ENCODE measurements at places on chromosomes 13 and 19.

- no peak for DNase-seq
Observed at GRCh38 chr13:114283576-114283975, 2.2 kb downstream of the UPF3A start.

- DNase-seq = peak; percentile 53
Observed at GRCh38 chr19:15378534-15379082, 979 bp downstream of the AKAP8 start.

- DNase-seq = no peak
Observed at GRCh38 chr13:45479661-45480060, 14.9 kb downstream of the COG3 start.

DNA sequence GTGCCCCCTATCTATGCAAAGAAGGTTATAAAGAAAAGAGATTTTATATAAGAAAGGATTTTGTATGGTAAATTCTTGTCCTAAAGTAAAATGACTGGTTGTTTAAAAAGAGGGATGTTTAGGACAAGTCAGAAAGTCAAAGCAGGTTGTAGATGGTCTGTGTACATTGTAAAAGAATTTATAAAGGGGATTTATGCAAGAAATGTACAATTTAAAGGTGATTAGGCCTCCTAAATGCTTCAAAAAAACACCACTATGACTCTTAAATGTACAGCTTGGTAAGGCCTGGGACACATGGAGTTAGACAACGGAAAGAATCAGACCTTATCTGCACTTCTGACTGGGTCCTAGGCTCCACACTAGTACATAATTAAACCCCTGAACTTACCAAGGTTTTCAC lies 19.3 kb upstream of the C13orf42 start:
- no peak for DNase-seq

DNA sequence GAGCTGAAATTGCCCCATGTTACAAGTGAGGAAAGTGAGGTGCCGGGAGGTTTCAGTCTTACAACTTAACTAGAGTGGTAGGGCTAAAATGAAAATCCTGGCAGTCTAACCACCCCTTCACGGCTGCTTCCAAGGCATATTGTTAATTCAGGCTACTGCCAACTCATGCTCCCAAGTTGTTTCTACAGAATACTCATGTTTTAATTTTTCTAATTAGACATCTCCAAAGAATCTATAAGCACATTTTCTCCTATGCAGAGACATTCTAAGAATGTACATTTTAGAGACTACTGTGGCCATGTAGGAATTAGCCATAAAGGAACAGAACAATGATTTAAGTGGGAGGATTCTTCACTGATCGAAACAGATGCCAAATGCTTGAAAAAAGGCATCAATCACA lies 7.0 kb upstream of the TSC22D1 start:
- no peak for DNase-seq

DNA sequence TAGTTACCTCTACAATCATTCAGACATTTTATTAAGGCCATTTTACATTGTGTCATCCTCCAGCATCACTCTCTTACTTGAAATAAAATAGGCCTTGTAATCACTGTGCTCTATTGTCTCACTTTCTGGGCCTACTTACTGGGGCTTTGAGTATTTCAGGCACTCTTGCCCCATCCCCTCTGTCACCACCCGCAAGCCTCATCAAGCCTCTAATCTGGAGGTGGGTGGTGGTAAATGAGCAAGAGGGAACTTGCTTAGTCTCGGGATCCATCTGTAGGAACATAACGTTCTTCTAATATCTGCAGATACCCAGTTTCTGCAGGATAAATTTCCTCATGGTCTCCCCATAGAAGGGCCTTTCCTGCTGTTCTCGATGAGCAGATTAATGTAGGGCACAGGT lies 19.4 kb upstream of the GPR18 start:
- DNase-seq = no peak

DNA sequence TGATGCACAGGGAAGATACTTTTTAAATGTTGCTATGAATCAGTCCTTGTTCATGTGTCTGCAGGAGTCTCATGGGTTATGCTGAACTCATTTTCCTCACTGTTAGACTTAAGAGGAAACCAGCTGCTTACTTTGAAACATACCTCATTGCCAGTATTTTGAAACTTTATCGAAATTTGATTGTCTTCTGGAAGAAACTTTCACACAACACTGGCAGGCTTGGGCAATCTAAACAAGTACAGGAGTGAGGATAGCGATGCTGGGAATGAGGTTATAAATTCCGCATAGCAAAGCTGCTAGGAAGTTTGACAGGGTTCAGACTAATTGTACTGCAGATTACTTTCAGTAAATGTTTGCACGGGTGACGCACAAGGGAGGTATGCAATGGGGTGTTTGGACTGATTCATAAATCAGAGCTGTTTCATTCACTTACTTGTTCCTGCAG lies 245.7 kb downstream of the DNAJC15 start:
- DNase-seq = peak; percentile 99

- peak; percentile 35 for DNase-seq
Observed at GRCh38 chr13:52061587-52061986, 37.1 kb downstream of the UTP14C start.

- no peak for DNase-seq
Observed at GRCh38 chr13:40492511-40492910, 173.9 kb downstream of the FOXO1 start.

- no peak for DNase-seq
Observed at GRCh38 chr19:56927791-56928207, 87.3 kb upstream of the PEG3 start.

GRCh38 chr19:45470762-45471081 lies 2.9 kb downstream of the FOSB start:
- DNase-seq = no peak

- DNase-seq = peak; percentile 40
Observed at GRCh38 chr13:33908116-33908515, 90.2 kb downstream of the RFC3 start.

DNA sequence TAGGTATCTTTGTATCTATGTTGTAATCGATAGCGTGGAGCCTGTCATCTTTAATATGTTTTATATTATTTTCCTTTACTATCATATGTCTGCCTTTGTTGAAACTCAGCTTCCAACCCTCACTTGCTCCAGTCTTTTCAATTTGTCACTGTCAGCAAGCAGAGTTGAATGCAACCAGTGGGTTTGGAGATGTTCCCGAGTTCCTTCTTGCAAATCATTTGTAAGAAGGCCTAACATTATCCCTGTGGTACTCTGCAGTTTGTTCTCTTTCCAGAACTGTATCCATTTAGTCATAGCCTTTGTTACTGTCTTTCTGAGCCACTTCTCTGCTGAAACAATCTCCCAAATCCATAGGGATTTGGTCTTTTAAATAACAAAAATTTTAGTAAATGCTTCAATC lies 41.8 kb downstream of the RNASEH2B start:
- peak; percentile 93 for DNase-seq

GRCh38 chr13:46492946-46493345 lies 60.0 kb upstream of the LRCH1 start:
- peak; percentile 81 for DNase-seq

- no peak for DNase-seq
Observed at GRCh38 chr13:28550721-28551497, 56.0 kb upstream of the FLT1 start.

- no peak for DNase-seq
Observed at GRCh38 chr19:50330365-50331078, 1.3 kb upstream of the KCNC3 start.

- no peak for DNase-seq
Observed at GRCh38 chr13:29458419-29458818, 137.1 kb downstream of the SLC7A1 start.

Measured in fibroblast of the aortic adventitia (primary cell).